ENCODE measurements at places on chromosomes 6 and 20. TPM values are rescaled to one million over a fixed set of nuclear protein-coding genes. Genes with fewer than 3 reads are reported as not detected.

DNA sequence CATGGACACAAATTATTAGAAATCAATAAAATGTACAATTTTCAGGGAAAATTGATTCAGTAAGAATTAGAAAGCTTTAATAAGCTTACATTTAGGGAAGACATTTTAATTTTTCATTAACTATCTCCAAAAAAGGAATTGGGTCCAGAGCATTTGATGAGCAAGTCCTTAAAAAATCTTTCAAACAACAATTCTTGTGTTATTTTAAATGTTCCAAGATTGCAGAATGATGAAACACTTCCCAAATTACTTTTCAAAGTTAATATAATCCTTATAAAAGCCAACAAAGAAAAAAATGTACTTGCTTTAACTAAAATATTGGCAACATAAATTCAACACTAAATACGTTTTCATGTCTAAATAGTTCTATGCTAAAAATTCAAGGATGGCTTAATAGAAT, 102.0 kb downstream of the ADAT2 start:
- no peak overlapping the region for H3K4me3 ChIP-seq
- H3K27ac ChIP-seq: no peak overlapping the region
- no peak for DNase-seq
- no peaks in the 10 kb centered on the region for H3K36me3 ChIP-seq
- no peaks in the 10 kb centered on the region for H3K4me1 ChIP-seq

GRCh38 chr6:6683969-6684833, 95.7 kb downstream of the LY86 start:
- no peaks in the 10 kb centered on the region for H3K27me3 ChIP-seq
- H3K4me3 ChIP-seq: no peak overlapping the region
- peaks cover 37% of the 10 kb centered on the region for H3K4me1 ChIP-seq
- no peaks in the 10 kb centered on the region for H3K36me3 ChIP-seq

NKX2-2 gene
- total RNA-seq: not detected

LATS1 gene
- 10.9 TPM for total RNA-seq
